ENCODE measurements at places on chromosomes 12 and 14.

DNA sequence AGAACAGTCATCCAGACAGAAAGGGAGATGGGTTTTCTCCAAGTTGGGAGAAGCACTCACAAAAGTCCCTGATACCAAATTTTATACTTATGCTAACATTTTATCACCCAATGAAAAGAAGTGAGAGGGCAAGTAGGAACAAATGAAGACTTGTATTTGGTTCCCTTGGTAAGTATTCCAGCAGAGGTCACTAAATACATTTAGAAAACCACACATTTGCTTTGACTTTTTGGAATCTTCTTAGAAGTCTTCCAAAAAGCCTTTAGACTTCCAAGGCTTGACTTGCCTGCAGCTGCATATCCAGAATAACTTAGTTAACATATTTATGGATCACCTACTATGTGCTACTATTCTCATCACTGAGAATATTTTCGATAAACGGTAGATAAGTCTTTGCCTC, 3.1 kb upstream of the GYS2 start:
- DNase-seq = peak; percentile 42

- DNase-seq = no peak
Observed at GRCh38 chr14:91953170-91953985, 5.9 kb upstream of the FBLN5 start.

GRCh38 chr14:34220378-34220706, 241.7 kb downstream of the SPTSSA start:
- DNase-seq = no peak

DNA sequence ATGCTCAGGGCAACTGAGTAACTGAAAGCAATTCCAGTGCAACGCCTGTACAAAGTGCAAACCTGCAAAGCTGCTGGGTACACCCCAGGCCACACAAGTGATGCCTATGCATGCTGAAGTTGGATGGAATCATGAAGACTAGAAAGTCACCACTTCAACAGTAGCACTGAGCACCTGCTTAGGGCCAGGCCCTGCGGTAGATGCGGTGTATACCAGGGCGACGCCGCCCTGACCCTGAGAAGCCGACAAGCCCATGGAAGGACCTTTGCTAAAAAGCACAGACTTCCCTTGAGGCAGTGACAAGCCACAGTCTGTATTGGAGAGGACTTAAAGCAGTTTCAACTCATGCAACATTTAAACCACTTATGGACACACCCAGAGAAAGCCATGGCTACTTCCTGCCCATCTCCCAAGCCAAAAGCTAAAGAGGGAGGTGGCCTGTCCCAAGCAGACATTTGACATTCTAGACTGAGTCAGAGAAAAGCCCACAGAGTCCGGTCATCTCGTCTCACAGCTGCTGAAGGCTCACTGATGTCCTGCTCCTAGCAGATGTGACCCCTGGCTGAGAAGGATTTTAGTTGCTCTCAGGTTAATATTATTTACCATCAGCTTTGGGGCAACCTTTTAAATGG, 843.9 kb upstream of the TMEM132C start:
- DNase-seq = no peak

- no peak for DNase-seq
Observed at GRCh38 chr12:67593461-67594330, 54.8 kb upstream of the DYRK2 start.

DNA sequence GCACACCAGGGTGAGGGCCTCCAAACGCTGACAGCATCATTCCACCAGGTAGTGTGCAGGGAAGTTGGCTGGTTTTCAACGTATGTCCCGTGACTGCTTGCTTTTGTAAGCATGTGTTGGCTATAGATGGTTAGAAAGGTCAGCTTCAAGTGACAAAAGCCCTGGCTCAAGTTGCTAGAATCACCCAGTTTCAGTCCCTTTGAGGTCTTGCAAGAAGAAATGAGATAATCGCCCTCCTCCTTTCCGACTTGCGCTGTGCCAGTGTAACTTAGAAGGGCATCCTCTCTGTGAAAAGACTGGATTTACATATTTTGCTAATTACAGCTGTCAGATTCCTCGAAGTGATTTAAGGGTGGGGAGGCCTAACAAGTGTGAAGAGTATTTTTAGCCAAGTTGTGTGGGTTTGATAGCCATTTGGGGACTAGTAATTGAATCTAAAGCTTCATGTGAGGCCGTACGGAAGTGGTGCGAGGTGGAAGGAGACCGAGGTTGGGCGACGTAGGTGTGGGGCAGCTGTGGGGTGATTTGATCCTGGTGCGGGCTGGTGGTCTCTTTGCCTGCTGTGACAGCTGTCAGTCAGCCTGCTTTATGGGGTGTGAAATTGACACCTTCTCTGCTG, 94.7 kb downstream of the CHST11 start:
- DNase-seq = no peak

GRCh38 chr14:104140213-104140462, 1.8 kb downstream of the KIF26A start:
- DNase-seq = no peak

DNA sequence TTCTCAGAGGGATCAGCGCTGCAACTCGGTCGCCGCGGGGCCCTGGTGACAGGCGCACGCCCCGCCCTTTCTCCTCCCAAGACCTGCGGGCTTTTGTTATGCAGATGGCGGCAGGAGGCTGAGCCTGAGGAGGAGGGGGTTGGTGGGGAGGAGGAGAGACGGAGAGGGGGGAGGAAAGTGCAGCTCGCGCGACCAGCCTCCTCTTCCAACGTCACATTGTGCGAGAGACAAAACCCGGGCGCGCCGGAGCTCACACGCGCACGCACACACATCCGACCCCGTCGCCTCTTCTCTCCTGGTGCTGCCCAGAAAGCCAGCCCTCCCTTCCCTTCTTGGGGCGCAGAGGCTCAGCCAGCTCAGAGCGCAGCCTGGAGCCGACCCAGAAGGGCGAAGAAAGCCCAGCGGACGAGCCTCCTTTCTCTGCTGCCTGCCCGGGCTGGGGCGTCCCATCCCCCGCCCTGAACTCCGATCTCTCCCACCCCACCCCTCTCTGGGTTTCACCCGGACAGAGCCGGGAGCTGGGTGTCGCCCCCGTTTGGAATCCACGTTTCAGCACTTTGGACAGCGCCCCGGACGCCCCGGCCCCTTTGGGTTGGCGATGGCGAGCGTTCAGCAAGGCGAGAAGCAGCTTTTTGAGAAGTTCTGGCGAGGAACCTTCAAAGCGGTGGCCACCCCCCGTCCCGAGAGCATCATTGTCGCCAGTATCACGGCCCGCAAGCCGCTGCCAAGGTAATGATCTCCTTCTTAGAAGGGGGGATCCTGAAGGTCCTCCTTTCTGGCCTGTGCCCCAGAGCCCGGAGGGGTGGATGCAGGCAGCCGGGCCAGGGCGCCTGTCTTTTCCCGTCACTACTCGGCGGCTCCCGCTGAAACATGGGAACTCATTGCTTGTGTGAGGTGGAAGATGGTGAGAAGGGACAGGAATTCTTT, at the start of gene SRRM4:
TSS of gene SRRM4 (plus strand) at position 257 of the 927 bp plus-strand sequence. CDS start at position 599, 342 bp downstream.
- DNase-seq = no peak

GRCh38 chr12:20183563-20183962, 184.8 kb upstream of the PDE3A start:
- no peak for DNase-seq

- DNase-seq = peak; percentile 27
Observed at GRCh38 chr12:75754698-75755097, 243.3 kb upstream of the KRR1 start.

DNA sequence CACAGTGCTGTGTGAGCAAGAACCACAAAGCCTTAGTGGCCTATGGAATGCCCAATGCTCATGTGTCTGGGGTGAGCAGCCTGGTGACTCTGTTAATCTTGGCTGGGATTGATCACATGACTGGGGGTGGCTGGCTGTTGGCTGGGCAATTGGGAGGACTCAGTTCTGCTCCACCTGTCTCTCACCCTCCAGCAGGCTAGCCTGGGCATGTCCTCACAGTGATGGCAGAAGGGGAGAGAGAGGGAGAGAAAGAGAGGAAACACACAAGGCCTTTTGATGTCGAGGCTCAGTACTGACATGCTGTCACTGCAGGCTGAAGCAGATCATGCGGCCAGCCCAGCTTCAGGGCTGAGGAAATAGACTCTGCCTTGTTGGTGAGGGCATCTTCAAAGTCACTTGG, 136.8 kb downstream of the TBX5 start:
- DNase-seq = no peak

GRCh38 chr14:97572583-97573458, 775.6 kb downstream of the VRK1 start:
- no peak for DNase-seq

- peak; percentile 38 for DNase-seq
Observed at GRCh38 chr14:34502545-34503225, 36.8 kb downstream of the EAPP start.

DNA sequence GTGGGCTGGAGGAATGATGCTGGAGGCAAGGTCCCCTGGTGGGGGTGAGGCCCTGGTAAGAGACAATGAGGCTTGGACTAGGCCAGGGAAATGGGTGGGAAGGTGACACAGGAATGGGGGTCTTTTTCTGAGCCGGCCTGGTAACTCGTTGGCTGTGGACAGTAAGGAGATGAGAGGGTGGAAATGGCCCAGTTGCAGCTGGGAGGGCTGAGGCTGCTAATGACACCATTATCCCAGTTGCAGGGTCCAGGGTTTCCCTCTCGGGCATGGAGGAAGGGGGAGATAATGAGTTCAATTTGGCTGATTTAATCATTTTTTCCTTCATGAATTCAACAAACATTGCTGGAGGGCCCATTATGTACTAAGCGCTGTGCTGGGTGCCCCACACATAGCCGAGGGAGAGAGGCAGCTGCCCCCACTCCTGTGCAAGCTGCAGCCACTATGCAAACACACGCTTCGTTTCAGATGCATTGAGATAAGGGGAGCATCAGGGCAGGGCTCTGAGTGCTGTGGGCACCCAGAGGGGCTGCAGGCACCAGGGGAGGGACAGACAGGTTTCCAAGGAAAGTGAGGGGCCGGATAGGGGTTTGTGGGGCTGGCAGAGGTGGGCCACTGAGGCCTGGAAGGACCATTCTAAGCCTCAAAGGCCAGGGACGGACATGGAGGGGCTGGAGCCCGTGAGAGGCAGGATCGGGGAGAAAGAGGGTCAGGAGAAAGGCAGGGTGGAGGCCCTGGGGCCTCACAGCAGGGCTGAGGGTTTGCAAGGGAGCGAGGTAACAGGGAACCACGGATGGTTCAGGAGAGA, 43.2 kb upstream of the MEG3 start:
- DNase-seq = no peak

- peak; percentile 97 for DNase-seq
Observed at GRCh38 chr12:2890388-2891239, at the start of gene TULP3. Gene TULP3, plus strand, starts transcription at chr12:2890891. Its CDS starts 57 bp downstream, at chr12:2890948.

- peak; percentile 27 for DNase-seq
Observed at GRCh38 chr12:91852634-91853033, 293.0 kb downstream of the BTG1 start.

DNA sequence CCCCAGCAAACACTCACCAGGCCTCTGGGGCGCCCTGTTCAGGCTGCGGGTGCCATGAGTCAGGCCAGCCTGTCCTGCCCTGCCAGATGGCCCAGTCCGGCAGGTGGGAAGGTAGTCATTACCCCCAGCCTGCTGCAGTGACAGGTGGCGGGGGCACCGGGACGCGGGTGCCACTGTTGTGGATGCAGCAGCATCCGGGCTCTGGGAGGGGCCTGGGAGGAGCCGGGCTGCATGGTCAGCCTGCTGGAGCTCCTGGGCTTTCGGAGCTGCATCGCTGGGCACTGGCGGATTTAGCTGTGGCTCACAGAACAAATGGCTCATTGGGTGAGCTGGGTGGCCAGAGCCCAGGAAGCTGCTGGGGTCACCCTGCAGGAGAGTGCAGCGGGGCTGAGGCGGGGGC, 13.5 kb downstream of the CEP170B start:
- DNase-seq = no peak

- peak; percentile 54 for DNase-seq
Observed at GRCh38 chr12:1806301-1807086, 13.9 kb upstream of the LRTM2 start.

DNA sequence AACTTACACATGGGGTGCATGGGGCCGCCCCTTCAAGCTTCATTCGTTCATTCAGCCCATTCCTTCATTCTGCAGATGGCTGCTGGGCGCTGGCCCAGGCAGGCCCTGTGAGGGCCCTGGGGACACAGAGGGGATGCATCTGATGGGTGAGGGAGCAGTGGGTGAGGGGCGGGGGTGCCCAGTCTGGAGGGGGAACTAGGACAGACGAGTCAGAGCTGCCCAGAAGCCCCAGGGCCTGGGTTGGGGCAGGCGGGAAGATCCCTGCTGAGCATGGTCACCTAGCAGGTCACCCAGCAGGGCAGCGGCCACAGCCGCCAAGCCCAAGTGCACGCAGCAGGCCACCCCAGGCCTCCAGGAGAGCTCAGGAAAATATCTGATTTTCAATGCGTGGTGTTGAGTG, 14.1 kb downstream of the TRMT61A start:
- no peak for DNase-seq

DNA sequence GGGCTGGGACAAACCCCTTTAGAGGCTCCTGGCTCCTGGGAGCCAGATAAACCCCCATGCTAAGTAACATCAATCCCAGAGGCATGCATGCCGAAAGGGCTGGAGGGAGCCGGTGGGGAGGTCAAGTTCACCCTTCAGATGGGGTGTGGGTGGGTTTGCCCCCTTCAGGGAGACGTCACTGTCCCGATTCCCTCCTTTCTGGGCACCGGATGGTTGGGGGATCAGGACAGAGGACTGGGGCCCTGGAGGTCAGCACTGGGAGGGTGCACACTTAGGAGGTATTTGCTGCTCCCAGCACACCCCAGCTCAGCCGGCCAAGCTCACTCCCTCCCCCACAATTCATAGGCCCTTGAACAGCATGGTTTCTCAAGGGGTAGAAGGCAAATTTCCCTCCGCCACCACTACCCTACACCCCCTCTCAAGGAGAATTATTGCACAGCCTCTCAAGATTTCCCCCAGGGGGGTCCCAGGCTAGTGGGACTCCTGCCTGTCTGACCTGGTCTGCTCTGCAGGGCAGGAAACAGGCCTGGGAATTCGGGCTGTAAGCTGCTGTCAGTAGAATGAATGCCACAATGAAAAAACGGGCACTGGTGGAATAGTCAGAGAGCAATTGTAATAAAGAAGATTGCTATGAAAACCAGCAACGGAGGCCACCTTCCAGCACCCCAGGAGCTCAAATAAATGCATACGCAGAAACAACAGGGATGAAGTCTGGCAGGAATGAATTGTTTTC, 63.5 kb downstream of the GALNT16 start:
- DNase-seq = no peak

GRCh38 chr14:104091927-104092771, 6.6 kb downstream of the ASPG start:
- no peak for DNase-seq

GRCh38 chr12:109448272-109448671, 28.8 kb downstream of the KCTD10 start:
- no peak for DNase-seq

DNA sequence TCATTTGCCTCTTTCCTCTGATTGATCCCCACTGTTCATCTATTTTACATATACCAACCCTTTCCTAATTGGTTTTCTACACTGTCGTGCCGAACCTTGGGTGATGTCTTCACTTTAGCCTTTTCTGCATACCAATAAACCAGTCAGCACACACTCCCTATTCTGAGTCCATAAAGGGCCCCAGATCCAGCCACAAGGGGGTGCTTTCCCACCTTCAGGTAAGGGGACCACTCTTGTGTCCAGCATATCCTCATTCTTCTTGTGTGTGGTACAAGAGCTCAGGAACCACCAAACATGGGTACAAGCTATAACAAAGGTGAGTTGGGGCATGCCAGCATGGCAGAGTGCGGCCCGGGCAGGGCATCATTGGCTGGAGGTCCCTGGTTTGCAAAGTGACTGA, 859.8 kb downstream of the FSCB start:
- no peak for DNase-seq

Data from AG10803 (cell line).